ENCODE measurements at places on chromosomes 1 and 21.
A peak's percentile ranks its signal among the peaks of the same experiment; 100 is the strongest.

DNA sequence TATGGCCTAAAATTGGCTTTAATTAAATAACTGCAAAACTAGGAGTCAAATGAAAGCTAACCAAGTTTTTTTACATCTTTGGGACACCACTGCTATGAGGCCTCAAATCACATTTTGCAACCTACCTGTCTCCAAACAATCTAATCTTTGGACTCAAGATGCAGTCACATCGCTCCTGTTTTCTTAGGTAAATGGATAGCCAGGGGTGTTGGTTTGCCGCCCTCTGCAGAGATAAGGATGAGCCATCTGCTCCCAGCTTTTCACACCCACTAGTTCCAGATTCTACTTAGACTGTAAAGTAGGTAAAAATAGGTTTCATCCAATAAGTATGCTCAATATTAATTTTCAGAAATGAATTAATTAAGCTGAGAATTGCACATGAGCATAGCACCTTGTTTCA lies 456.5 kb downstream of the KIF26B start:
- no peak for DNase-seq

DNA sequence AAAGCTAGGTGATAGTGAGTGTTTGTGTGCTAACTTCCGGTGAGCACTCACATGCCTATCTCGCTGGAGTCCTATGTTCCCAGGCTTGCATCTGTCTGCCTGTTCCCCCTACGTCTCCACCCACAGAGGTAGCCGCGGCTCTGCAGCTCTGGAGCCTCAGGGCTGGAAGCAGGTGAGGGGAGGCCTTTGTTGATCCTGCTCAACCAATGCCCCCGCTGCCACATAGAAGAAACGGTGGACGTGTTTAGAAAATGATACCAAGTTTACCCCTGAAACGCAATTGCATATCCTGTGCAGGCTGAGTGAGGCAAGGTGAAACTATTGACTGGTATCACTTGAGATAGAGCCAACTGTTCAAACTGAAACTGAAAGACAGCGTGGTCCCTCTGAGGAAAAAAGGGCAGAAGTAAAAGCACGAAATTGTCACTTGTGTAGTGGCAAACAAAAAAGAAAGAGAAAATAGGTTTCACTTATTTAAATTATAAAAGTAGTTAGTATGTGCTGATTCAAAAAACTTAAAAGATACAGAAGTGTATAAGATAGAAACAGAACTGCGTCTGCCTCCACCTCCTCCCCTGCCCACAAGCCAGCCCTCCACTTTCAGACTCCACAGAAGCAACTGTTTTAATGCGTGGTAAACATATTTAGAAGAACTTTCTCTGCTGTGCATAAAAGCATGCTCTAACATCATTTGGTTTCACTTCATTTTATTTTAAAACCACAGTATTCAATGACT lies 38.6 kb upstream of the ETS2 start:
- no peak for DNase-seq

DNA sequence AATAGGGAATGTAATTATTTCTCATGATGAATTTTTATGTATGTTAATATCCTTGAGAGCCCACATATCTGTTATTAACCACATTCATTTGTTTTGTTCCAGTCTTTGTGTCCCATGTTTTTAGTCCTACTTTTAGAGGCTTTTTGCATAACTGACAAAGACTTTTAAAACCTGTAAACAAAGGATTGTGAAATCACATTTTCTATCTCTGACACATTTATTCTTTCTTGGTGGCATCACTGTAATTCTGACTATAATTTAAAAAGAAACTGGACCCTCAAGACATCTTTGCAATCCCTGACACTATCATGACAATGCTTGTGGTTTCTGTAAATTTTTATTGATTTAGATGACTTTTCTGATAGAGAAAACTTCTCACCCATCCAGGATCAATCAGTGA lies 313.1 kb downstream of the SIPA1L2 start:
- DNase-seq, result no peak

- no peak for DNase-seq
Observed at GRCh38 chr1:39795651-39796050, 7.0 kb upstream of the BMP8B start.

DNA sequence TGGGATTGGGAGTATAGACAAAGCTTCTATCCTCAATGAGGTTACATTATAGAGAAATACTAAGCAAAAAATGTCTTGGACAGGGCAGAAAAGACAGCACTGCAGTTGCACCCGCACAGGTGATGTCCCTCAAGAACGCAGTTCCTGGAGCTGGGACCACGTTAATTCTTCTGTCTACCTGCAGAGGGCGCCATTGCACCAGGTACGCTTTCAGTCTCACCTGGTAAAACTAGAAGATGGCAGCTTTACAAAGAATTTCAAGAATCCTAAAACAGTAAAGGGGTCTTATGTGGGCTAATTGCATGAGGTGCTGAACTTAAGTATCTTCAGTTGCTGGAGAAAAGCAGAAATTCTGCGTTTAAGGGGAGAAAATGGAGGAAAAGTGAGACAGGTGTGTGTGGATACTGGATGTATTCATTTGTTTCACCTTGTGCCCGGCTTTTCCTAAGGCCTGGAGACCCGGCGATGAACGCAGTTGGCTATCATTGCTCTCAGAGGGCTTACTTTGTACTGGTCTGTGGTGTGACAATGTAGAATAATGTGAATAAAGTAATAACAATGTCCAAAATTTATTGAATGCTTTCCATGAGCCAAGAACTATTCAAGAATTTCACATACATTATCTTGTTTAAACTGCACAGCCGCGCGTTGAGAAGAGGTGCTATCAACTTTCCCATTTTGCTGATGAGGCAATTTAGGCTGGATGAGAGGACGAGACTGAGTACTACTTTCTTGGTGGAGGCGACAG lies 276.3 kb upstream of the GREM2 start:
- DNase-seq, result peak; percentile 40

- DNase-seq, result no peak
Observed at GRCh38 chr1:47991673-47992072, 5.5 kb downstream of the TRABD2B start.

- no peak for DNase-seq
Observed at GRCh38 chr1:156765666-156766065, 1.7 kb upstream of the PRCC start.

GRCh38 chr1:221274373-221274772 lies 395.1 kb downstream of the HLX start:
- no peak for DNase-seq

DNA sequence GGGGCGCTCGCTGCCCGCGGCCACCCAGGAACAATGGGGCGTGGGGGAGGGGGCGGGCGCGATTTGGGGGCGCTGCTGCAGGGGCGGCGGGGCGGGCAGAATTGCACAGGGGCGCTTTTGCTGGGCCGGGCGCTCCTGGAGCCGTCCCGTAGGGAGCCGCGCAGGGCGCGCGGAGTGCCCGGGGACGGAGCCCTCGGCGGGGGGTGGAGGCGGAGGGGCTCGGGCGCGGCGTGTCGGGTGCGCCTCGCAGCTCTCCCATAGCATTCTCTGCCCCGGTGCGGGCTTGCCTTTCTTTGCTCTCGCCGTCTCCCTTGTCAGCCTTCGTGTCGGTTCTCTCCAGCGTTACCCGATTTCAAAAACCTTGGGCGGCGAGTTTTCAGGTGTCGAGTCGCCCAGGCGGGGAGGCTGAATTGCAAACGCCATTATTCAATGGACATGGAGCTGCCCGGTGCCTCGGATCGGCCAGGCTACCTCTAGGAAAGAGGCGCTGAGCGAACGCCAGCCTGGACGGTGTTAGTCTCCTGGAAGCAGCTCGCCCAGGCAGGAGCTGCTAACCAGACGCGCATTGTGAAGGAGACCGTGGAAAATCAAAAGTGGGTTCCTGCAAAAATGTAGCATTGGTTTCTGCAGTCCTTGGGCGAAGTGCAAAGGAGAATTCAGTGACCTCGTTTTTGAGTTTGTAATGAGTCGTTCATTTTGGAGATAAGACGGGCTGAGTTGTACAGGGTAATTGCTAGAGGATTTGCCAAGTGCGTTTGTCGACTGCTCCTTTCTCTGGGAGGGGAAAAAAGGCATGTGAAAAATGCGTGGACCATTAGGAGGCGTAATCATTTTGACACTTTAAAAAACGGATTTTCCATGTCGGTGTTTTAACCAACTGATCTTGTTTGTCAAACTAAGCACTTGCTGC lies 626 bp downstream of the CXADR start:
- DNase-seq, result peak; percentile 61

GRCh38 chr21:34726627-34727337 lies 58.0 kb downstream of the CLIC6 start:
- no peak for DNase-seq

- DNase-seq, result no peak
Observed at GRCh38 chr1:41557751-41558455, 73.4 kb upstream of the EDN2 start.

- peak; percentile 58 for DNase-seq
Observed at GRCh38 chr21:45001134-45002095, 61.6 kb downstream of the SLX9 start.

DNA sequence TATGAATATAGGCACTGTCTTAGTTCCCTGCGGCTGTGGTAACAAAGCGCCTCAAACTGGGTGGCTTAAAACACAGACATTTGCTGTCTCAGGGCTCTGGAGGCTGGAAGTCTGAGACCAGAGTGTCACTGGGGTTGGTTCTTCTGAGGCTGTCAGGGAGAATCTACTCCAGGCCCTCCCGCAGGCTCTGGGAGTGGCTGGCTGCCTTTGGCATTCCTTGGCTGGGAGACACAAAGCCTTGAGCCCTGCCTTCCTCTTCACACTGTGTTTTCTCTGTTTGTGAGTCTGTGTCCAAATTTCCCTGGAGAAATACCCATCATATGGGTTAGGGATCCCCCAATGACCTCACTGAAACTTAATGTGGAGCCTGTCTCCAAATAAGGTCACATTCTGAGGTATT lies 38.5 kb downstream of the B3GALT5 start:
- no peak for DNase-seq

DNA sequence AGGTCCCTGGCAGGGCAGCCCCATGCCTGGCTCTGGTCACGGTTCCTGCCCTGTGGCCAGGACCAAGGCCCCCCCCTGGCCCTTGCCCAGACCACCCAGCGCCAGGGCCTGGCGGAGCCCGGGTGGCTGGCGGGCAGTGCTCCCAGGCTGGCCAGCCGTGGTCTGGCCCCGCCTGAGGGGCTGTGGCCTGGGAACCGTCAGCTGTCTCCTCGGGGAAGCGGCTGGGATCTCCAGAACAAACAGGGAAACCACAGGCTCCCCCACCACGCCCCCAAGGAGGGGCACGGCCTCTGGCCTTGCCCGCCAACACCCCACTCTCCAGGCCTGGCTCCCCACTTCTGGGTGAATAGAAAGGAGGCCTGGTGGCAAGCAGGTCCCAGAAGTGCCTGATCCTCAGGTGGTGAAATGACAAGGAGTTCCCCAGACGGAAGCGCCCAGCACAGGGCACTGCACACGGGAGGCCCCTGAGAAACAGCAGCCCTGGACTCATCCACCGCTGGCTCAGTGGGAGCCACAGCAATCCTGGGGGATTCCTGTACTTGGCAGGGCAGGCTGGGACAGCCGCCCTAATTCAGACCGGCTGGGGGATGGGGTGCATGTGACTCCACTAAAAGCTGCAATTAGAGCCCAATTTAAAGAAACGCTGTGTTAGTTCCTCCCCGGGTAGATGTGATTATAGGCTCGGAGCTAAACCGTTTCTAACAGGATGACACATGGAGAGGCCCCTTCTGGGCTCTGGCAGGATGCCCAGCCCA lies 78.9 kb downstream of the RAP1GAP start:
- no peak for DNase-seq

Data from Caki2 (cell line).